ENCODE measurements at places on chromosomes 3 and 15.

GRCh38 chr15:92580933-92581445, 74.6 kb downstream of the FAM174B start:
- no peak for DNase-seq

DNA sequence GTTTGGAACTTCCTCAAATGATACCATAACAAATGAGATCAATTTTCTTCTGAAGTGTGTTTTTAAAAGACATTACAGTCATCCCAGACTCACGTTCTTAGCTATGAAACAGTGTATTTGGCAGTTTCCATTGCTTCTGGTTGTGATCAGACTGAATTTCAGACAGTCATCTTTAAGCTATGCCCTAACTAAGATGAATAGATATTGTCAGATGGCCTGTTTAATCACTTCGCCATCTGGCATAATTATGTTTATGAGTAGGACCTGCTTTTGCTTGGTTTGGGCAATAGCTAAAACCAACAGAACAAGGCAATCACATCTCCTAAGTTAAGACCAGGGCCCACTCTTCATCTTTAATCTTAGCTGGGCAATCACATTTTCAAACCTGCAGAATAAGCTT, 313.1 kb downstream of the SV2B start:
- DNase-seq, result no peak

DNA sequence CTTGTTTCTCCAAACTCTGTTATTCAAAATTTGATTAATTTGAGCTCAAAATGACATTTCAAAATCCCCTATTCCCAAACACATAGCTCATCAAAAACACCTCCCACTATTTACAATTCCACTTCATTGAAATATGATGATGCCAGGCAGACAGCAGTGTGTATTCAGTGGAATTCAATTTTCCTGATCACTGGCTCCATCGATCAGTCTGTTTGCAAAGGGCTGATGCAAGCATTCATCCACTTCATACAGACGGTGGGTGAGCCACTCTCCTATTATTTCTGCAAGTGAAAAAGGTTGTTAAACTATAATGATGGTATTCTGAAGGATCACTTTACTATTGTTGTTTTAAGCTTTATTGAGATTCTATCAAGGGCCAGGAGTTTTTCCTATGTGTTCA, 90.7 kb downstream of the RTP4 start:
- no peak for DNase-seq

DNA sequence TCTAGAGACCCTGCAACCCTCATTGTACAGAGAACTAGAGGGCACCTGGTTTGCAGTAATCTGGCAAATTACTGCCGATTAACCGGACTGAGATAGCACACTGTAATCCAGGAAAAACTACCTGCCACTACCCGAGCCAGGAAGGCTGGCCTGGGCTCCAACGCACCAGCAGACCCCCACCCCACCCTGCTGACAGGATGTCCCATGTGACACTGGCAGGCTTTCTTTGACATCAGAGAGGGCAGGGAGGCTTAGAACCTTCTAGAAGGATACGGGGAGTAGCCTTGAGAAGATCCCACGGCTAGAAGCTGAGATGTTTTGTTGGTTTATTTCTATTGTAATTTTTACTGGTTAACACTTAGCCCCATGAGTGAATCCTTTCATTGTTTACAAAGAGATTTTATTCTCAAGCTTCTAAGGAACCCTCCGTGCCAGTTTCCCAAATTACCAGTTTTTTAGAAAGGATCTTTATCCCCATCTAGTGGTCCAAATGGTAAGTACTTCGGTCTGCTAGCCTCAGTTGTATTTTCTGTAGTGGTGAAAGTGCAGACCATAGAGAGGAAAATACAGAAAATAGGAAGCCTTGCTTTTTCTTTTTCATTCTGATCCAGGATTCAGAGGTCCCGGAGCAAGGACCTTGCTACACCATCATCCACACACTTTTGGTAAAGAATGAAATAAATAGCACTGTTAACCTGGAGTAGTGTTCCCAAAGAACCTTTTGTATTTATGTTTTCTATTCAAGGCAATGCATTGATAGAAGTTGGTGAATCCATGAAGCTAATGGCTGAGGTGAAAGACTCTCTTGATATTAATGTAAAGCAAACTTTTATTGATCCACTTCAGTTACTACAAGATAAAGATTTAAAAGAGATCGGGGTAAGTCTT, 81.9 kb upstream of the ADAMTSL3 start:
- DNase-seq, result no peak

- no peak for DNase-seq
Measured at GRCh38 chr3:12924437-12924836, 83.1 kb upstream of the RPL32 start.

GRCh38 chr3:41199866-41200668, 762 bp downstream of the CTNNB1 start:
- no peak for DNase-seq

DNA sequence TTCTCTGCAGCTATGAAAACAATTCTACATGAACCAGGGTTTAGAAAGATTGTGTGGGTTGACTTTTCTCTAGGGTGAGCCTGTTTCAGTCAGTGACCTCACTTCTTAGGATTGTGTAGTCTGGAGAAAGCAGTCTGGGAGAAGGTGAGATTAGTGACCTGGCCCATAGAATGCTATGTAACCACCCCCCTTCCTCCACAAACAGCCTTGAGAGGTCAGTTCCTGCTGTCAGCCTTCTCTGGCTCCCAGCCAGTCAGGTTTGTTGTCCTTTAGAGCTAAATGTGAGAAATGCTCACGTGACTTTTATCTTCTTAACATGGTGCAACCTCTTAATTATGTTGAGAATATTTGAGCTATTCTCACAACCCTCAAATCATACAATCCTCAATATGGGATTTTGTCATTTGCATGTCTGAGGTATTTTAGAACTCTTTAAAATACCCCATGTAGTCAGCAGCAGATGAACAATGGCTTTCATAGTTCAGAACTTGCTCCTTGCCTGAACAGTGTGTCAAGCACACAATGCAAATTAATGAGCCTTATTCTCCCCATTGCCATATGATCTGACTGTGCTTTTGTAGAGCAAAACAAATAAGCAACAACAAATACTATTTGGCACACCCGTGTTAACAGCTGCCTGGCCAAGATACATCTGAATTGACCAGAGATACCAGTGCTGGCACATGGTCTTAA, 311.6 kb downstream of the CNTN6 start:
- DNase-seq, result no peak

All from activated CD8-positive, alpha-beta memory T cell treated with anti-CD3 and anti-CD28 coated beads, Interleukin-2, amount 50 U/mL, for 4 hours (primary cell).